ENCODE measurements at places on chromosomes 1 and 21. TPM values are rescaled to one million over a fixed set of nuclear protein-coding genes. Genes with fewer than 3 reads are reported as not detected.

- H3K4me3 ChIP-seq: no peak overlapping the region
- no peaks in the 10 kb centered on the region for H3K27me3 ChIP-seq
- H3K36me3 ChIP-seq: no peaks in the 10 kb centered on the region
- H3K4me1 ChIP-seq: no peaks in the 10 kb centered on the region
Measured at GRCh38 chr1:240824238-240824637, 212.3 kb upstream of the GREM2 start.

- H3K4me1 ChIP-seq: peaks cover 8% of the 10 kb centered on the region
- no peak overlapping the region for H3K27ac ChIP-seq
- no peak for DNase-seq
- H3K4me3 ChIP-seq: no peak overlapping the region
Measured at GRCh38 chr1:21626921-21627339, 42.2 kb downstream of the RAP1GAP start.

DNA sequence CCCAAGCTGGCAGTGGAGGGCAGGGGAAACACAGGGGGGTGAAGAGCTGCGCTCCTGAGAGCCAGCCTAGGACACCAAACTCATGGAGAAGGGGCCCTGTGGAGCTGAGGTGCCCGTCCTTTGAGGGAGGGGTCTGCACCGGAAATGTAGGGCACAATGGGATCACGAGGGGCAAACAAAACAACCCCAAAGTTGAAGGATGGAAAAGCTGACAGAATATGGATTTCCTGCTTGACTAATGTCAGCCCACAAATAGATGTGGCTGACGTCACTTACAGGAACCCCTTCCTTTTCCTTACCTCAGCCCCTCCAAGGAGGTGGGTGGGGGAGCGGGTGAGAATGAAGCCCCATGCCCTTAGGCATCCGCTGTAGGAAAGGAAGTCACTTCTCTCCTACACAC, 110.9 kb downstream of the KCNN3 start:
- peaks cover 32% of the 10 kb centered on the region for H3K4me1 ChIP-seq
- no peaks in the 10 kb centered on the region for H3K36me3 ChIP-seq
- no peak for DNase-seq
- peaks cover 9% of the 10 kb centered on the region for H3K27me3 ChIP-seq

- no peak overlapping the region for H3K4me3 ChIP-seq
- DNase-seq: no peak
- H3K36me3 ChIP-seq: no peaks in the 10 kb centered on the region
- H3K27me3 ChIP-seq: no peaks in the 10 kb centered on the region
- peaks cover 6% of the 10 kb centered on the region for H3K4me1 ChIP-seq
Measured at GRCh38 chr1:227343727-227344551, 25.6 kb upstream of the CDC42BPA start.

GRCh38 chr1:32195972-32196823, 4.2 kb upstream of the CCDC28B start:
- H3K4me1 ChIP-seq: peaks cover 53% of the 10 kb centered on the region
- H3K36me3 ChIP-seq: peaks cover 66% of the 10 kb centered on the region
- H3K27ac ChIP-seq: no peak overlapping the region
- no peaks in the 10 kb centered on the region for H3K27me3 ChIP-seq
- DNase-seq: no peak

- H3K27me3 ChIP-seq: no peaks in the 10 kb centered on the region
- no peak overlapping the region for H3K4me3 ChIP-seq
- no peaks in the 10 kb centered on the region for H3K36me3 ChIP-seq
- DNase-seq: no peak
Measured at GRCh38 chr1:109104364-109105151, 9.4 kb upstream of the ELAPOR1 start.

- no peaks in the 10 kb centered on the region for H3K27me3 ChIP-seq
- H3K27ac ChIP-seq: peak overlapping the region; percentile 72
Measured at GRCh38 chr1:36134505-36135329, 9.7 kb upstream of the COL8A2 start.

- H3K4me1 ChIP-seq: peaks cover 29% of the 10 kb centered on the region
- peaks cover 12% of the 10 kb centered on the region for H3K36me3 ChIP-seq
- no peak for DNase-seq
- H3K4me3 ChIP-seq: no peak overlapping the region
Measured at GRCh38 chr1:185238447-185238846, 78.6 kb downstream of the IVNS1ABP start.

The PDPN gene
- total RNA-seq: 16.7 TPM

The MROH7 gene
- total RNA-seq: 6.8 TPM

The S100A7 gene
- not detected for total RNA-seq

The HUNK gene
- total RNA-seq: 0.44 TPM

The WNT3A gene
- not detected for total RNA-seq

The YY1AP1 gene
- total RNA-seq: 60.2 TPM

The NBPF26 gene
- total RNA-seq: 0.36 TPM
